Renal cortex interstitium (tissue), 15 donors: ENCODE measurements at places on chromosomes 16 and 17. TPM values are rescaled to one million over a fixed set of nuclear protein-coding genes. Genes with fewer than 3 reads are reported as not detected.

DNA sequence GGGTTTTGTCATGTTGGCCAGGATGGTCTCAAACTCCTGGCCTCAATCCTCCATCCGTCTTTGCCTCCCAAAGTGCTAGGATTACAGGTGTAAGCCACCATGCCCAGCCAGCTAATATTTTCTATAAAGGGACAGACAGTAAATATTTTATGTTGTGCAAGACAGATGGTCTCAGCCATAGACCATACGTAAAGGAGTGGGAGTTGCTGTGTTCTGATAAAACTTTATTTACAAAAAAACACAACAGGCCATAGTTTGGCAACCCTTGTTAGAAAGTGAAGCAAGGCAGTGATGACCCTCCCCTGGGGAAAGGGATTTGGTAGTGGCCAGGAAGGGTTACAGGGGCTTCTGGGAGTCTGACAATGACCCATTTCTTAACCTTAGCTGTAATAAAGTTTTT lies 119.7 kb downstream of the GSG1L start:
- DNase-seq, result no peak

GRCh38 chr17:65231086-65231485 lies 93.9 kb downstream of the RGS9 start:
- DNase-seq, result no peak

KRT31 gene
- not detected for polyA plus RNA-seq

PPM1E gene
- 3.3 TPM for polyA plus RNA-seq

- no peak for DNase-seq
These were observed 90.9 kb downstream of the DNAH17 start for GRCh38 chr17:78486228-78486802.
